Epithelial cell of alveolus of lung (primary cell): ENCODE measurements at places on chromosomes 7 and 10. TPM values are rescaled to one million over a fixed set of nuclear protein-coding genes. Genes with fewer than 3 reads are reported as not detected.

Gene KLF14
- 0.13 TPM in 1 of 2 replicates, not detected in the other for total RNA-seq

Gene FAM180A
- 3.6 TPM in 1 of 2 replicates, not detected in the other for total RNA-seq

Gene RAB19
- not detected in 2 replicates for total RNA-seq

Gene SRRM3
- 7.1 and 8.5 TPM in 2 replicates for total RNA-seq
